Bronchial epithelial cell (primary cell): ENCODE measurements at places on chromosomes 5 and 9.

DNA sequence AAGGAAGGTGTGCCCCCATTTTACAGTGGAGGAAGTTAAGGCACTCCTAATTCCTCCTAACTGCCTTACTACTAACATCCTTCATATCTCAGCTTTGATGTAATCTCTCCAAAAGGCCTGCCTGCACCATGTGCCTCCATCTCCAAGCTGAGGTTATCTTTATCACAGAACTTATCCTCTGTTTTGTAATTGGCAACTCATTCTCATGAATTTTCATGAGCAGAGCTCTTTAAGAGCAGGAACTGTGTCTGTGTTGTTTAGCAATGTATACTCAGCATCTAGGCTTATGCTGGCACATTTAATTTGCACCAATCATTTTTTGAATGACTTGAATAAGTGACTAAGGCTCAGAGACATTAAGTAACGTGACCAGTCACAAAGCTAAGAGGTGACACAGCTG lies 147.9 kb upstream of the VLDLR start:
- no peak for DNase-seq

GRCh38 chr9:5632540-5632939 lies 3.6 kb downstream of the RIC1 start:
- peak; percentile 41 for DNase-seq

DNA sequence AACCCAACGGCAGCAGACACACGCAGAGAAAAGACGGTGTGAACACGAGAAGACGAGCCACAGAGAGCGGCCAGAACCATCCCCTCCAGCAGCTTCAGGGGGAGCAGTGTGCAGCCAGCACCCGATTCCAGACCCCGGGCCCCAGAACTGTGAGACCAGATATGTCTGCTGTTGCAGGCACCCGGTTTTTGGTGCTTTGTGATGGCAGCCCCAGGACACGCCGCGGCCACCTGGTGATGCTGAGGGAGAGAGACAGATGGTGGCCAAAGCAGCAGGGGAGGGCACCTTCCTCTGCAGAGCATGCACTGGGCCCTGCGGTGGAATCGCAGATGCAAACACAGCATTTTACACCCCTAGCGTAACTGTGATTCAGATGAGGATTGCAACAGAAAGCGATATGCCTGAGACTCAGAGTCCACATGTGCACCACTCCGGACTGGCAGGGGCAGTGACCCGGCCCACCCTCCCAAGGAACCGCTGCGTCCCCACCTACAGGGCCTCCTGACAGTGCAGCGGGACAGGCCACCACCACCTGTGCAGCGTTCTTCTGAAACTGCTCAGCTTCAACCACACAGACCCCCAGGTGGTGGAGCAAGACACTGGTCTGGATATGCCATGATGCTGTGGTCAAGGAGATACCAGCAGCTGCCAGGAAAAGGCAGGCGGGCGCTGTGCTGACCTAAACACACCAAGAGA lies 24.0 kb downstream of the ZDHHC11B start:
- no peak for DNase-seq

- DNase-seq, result no peak
Observed at GRCh38 chr5:6220346-6221088, 157.8 kb downstream of the MED10 start.

DNA sequence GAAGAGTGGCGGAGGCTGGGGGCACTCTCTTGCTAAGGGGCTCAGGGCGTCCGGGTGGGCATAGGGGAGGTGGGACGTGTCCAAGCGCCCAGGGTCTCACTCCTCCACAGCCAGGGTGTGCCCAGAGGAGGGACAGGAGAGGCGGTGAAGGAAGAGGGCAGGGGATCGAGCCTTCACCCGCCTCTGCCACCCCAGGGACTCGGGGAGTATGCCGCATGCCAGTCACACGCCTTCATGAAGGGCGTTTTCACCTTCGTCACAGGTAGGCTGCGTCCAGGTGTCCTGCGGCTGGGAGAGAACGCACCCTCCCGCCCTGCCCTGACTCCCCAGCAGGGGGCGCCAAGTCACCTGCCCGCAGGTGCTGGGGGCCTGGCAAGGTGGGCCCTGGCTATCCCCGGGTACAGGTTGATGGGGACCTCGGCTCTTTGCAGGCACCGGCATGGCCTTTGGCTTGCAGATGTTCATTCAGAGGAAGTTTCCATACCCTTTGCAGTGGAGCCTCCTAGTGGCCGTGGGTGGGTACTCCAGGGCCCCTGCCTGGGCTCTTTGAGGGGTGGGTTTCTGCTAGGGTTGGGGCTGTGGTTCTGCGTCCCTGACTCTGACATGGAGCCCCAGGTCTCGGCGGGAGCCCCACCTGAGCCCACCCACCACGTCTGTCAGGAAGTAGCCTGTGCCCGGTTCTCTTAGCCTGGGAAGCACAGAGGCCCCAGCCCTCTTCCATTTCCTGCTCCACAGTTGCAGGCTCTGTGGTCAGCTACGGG lies 552 bp downstream of the TMEM141 start:
- peak; percentile 75 for DNase-seq

DNA sequence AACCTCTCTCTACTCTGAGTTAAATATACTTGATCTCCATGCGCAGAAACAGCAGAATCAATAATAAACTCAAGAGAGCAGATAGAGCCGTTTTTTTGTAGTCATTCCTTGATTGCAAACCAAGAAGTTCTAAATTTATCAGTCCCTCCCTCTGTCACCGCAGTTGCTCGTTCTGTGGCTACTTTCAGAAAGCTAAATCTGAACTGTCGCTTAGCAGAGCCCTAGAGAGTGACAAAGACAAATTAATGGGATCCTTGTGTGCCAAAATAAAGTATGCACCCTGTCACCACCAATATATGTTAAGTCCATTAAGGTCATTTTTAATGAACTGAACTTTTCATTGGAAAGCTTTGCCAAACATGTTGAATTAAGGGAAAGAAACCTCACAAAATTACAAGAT lies 218.3 kb downstream of the ADAMTSL1 start:
- DNase-seq, result no peak

GRCh38 chr5:8870349-8870958 lies 675.4 kb downstream of the SEMA5A start:
- no peak for DNase-seq

DNA sequence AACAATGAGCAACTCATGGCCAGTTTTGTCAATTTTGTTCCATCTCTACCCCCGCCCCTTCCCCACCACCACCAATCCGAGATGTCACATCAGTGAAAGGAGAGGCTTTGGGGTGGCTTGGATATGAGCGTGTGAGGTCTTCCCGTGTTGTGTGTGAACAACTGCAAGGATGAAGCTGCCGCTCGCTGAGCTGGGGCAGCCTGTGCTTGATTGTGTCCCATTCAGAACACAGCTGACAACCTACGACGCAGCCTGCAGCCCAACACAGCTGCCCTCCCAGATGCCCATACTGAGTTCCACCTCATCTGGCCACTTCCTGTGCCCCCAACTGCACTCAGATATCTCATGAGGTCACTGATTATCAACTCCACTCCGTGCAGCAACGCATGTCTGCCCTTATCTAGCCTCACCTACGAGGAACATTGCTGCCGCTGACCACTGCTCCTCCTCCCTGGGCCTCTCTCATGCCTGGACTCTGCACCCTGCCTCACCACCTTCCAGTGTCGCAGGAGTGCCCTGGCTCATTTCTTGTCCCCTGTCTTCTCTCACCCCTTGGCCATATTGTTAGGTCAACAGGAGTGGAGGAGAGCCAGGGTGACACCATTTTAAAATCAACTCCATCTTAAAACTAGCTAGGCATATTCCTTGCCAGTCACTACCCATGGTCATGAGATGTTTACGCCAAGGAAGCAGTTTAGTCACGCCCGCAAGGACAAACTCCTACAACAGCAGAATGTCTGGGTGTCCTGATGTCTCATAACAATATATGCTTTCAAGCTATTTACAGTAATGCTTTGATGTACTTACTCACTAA lies 7.3 kb upstream of the IL4 start:
- DNase-seq, result no peak

DNA sequence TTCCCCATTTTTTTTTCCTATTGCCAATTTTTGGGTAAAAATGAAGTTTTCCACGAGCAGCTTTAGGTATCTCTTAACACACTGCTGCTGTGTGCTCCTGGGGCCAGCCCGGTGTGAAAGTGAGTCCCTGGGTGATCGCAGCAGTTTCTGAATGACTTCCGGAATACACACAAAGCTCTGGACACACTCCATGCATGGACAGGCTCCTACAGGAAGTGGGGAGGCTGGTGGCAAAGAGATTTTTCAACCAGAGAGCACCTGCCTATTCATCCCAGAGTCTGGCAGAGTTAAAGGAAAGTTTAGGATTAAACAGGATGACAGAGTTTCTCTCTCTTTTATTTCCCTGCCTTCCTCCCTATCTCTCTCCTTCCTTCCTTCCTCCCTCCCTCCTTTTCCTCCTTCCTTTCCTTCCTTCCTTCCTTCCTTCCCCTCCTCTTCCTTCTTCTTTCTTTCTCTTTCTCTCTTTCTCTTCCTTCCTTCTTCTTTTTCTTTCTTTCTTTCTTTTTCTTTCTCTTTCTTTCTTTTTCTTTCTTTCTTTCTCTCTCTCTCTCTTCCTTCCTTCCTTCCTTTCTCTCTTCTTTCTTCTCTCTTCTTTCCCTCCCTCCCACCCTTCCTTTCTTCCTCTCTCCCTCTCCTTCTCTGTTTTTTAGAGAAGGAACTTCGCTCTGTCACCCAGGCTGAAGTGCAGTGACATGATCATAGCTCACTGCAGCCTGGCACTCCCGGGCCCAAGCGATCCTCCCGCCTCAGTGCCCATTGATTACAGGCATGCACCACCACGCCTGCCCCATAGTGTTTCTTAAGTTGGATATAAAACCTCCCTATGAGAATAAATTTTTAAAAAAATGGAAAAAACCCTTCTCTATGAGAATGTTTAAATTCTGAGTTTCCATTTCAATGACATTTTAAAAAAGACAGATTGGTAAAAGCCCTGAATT lies 38.7 kb upstream of the UBTD2 start:
- DNase-seq, result peak; percentile 56

DNA sequence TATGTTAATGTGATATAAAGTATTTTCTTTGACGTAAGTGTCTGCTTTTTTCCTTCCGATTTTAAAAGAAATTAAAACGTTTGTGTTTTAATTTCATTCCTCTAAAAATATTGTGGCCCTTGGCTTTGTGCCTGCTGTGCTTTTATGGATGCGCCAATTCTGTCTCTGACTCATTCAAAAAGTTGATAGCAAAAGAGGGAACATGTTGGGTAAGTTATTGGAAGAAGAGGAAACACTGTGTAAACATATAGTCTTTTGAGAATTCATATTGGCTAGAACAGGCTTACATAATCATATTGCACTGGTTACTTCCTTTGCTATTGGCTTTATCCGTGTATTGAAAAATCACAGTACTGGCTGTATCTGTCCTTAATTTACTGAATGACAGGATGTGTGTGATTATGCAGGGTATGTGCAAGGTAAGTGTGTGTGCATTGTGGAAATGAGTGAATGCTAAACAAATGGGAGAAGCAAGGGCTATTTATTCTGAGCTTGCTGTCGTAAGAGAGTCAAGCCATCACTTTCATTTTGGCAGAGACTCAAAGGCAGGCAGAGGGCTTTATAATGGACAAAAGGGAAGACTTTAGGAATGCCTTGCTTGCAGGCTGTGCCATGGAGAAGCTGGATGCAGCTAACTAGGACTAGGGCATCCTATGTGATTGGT lies 67.8 kb downstream of the SGCD start:
- DNase-seq, result no peak
